ENCODE measurements at places on chromosomes 11 and 22.
A peak's percentile ranks its signal among the peaks of the same experiment; 100 is the strongest.

DNA sequence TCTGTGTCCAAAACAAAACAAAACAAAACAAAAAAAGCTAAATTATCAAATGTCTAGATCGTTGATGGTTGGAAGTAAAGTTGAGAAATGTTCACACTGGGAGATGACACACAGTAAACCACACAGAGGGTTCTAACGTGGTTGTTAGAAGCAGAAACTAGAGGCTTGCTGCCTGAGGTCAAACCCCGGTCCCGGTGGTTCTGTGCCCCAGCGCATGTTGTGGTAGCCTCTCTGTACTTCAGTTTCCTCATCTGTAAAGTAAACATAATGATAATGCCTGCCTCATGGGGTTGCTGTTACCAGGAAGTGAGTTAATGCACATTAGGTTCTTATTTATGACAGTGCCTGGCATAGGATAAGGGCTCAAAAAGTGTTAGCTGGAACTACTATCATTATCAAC is 33.4 kb downstream of the PPARA start:
- no peak for DNase-seq

- no peak for DNase-seq
Observed at GRCh38 chr11:75527938-75528735, 2.4 kb upstream of the GDPD5 start.

GRCh38 chr11:86103808-86104207 is 34.9 kb upstream of the PICALM start:
- no peak for DNase-seq

DNA sequence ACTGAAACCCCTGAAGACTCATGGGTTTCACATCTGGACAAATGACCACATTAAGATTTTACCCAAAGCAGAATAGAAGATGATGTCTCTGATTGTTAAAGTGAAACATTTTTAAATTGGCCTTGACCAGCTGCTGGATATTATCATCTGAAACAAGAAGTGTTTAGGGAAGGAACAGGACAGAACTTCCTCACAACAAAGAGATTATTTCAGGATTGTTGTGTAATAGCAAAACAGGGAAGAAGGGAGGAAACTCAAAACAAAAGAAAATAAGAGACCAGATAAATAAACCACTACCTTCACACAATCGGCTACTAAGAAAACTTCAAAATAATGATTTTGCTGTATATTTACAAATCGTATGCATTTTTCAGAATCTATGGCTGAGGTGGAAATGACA is 319.2 kb upstream of the API5 start:
- DNase-seq, result no peak

GRCh38 chr11:46554213-46555147 is 39.3 kb downstream of the AMBRA1 start:
- DNase-seq, result peak; percentile 55

DNA sequence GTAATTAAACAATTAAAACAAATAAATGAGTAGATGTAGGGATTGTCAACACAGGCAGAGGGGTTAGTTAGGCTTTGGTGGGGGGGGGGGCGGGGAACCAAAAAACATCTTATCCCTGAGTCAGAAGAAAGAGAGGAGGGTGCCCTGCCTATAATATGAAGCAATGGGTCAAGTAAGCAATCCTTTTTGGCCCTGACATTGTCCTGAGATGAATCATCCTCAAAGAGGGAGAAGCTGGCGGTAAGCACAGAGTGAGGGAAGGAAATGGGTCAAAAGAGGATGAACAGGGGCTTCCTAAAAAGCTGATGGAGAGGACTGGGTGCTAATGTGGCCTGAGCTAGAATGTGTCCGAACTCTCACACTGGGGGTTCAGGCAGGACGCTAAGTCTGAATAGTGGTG is 4.7 kb downstream of the OLFML1 start:
- no peak for DNase-seq

GRCh38 chr11:83572581-83573496 is 286.7 kb upstream of the CCDC90B start:
- no peak for DNase-seq

DNA sequence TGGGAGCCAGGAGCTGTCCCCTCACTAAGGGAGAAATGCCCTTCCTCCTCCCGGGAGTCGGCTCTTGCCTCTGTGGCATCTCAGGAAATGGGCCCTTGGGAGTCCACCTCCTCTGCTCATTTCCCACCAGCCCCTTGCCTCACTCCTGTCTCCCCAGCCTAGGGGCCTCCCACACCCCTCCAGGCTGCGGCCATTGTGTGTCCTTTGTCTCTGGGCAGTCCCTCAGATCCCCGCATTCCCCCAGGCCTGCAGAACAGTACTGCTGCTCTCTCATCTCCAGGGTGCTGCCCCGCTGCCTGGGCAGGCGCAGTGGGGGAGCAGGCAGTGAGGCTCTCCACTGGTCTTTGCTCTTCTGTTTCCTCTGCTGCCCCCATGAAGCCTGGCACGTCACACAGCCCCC is 25.0 kb downstream of the ADA2 start:
- no peak for DNase-seq

Data from tibial nerve (tissue), 4 donors.